ENCODE measurements at places on chromosomes 2 and 18.

DNA sequence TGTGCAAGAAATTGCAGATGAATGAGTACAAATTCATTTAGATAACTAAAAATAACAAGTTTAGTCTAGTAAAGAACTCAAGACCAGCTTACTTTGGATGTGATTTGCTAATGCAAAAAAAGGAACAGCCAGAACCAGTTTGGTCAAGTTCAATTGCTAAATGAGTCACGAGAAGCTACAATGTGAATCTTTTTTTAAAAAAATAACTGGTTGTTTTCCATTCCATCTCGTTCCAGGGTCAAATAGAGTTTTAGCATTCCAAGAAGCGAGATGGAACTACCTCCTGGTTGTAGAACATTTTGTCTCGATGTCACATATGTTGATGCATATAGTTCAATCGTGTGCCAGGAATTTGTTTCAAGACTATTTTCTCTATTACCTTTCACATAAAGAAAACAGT, 65.0 kb upstream of the IKZF2 start:
- DNase-seq, result no peak

GRCh38 chr2:43838560-43839267, at the start of the genes ABCG5 and ABCG8:
ABCG5 (minus strand) TSS chr2:43838839; CDS start chr2:43838679, 160 bp downstream.
ABCG8 (plus strand) TSS chr2:43838971; CDS start chr2:43839054, 83 bp downstream.
- DNase-seq, result no peak

DNA sequence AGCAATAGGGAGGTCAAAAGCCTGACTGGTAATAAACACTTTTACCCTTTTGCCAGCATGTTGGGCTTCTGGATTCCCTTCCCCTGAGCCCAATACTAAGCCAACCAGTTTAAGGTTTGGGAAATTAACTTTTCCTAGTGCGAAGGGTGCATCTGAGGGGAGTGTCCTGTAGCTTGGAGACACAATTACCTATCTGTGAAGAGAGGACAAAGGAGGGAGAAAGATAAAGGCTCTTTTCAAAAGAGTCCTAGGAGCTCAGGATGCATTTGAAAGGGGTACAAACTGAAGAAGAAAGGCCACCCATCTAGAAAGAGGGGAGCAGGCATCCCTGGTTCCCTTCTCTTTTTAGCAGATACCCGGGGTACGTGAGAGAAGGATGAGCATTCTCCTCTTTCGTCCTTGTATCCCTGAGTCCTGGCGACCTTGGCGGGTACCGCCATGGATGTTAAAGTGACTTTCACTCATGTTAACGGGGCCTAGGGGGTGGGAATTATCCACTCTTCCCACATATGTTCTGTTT, 25.1 kb downstream of the C18orf54 start:
- DNase-seq, result no peak

- DNase-seq, result no peak
Measured at GRCh38 chr2:95007031-95007609, 18.4 kb upstream of the MAL start.

- DNase-seq, result no peak
Measured at GRCh38 chr2:73176205-73176880, 26.0 kb upstream of the NOTO start.

DNA sequence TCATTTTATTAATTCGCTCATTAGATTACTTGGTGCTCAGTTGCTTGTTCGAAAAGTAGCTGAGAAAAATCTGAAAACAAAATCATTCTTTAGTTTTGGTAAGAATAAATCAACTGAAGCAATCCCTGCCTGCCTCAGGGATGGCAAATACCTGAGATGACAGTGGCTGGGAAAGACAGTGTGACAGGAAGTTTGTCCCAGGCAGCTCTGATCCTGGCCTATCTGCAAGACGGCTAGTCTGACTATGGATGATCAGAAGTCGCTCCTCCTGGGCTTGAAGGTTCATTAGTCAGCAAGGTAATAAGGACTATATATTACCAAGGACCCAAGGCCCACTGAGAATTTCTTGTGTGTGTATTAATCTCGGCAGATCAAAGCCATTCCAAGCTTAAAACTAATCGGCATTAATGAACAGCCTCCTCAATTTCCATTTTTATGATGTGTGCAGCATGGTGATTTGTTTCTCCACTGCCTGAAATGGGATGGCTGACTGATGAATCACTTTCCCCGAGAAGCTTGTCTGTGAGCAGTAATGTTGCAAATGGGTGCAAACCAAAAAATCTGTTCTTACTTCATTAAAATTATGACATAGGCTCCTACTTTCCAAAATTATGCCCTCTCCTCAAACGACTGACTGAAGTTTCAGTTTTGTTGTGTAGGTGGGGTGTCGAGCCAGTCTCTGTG, 199.9 kb downstream of the ACTR3 start:
- DNase-seq, result no peak

GRCh38 chr2:240432820-240433801, 2.4 kb upstream of the GPC1 start:
- no peak for DNase-seq

- DNase-seq, result no peak
Measured at GRCh38 chr2:109481196-109481555, 132.6 kb downstream of the SEPTIN10 start.
